ENCODE measurements at places on chromosomes 4 and X.

- peak; percentile 11 for DNase-seq
Measured at GRCh38 chrX:110414679-110415439, 56.2 kb downstream of the RTL9 start.

DNA sequence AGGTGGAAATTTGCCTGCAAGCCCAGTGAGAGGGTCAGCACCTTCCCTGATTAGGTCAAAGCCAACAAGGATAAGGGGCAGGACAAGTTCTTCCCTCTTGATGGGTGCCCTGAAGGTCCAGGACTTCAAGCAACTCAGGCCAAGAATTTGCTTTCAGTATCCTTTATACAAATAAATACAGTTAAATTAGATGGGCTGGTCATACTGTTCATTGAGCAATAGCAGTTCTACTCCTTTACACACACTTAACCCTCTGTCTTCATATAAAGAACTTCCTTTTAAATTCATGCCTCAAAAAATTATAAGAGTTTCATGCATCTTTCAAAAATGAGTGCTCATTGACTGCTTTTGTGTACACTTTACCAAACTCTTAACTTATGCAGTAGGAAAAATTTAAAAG lies 392.0 kb downstream of the SPRY1 start:
- no peak for DNase-seq

- DNase-seq = peak; percentile 74
Measured at GRCh38 chr4:141647966-141648365, 11.6 kb downstream of the IL15 start.

DNA sequence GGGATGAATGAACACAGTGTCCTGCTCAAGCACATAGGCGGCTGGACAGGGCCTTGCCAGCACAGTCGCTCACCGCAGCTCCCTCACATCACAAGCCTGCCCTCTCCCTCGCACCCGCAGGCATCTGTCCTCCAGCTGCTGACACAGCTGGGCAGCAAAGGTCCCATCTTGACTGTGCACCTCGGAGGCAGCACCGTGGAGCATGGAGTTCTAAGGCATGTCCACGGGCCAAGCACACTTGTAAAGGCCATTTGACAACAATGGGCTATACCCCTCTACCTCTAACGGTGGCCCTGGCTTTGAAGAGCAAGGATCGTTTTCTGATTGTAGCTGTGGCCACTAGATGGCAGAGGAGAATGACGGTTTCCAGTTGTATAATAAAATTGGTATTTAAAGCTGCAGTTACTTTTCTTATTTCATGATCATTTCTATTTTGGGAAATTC lies 53.8 kb downstream of the APLN start:
- DNase-seq = peak; percentile 32

DNA sequence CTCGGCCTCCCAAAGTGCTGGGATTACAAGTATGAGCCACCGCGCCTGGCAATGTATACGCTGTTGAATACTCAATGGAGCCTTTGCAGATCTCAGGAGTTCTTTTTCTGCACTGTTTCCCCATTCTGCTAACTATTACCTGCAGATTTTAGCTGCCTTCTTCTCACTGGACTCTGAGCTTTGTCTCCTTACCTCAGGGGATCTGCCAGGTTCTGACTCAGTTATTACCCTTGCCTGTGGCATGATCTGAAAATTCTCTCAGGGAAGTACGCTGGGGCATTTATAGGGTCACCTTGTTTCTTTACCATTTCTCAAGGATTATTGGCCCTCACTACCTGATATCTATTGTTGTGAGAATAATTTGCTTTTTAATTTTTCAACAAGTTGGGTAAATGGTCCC lies 56.6 kb upstream of the MAGED1 start:
- no peak for DNase-seq

GRCh38 chr4:171928336-171928735 lies 115.1 kb downstream of the GALNTL6 start:
- no peak for DNase-seq

- no peak for DNase-seq
Measured at GRCh38 chr4:185874516-185875230, 62.7 kb upstream of the SORBS2 start.

- no peak for DNase-seq
Measured at GRCh38 chr4:47075919-47076318, 44.6 kb downstream of the GABRB1 start.

DNA sequence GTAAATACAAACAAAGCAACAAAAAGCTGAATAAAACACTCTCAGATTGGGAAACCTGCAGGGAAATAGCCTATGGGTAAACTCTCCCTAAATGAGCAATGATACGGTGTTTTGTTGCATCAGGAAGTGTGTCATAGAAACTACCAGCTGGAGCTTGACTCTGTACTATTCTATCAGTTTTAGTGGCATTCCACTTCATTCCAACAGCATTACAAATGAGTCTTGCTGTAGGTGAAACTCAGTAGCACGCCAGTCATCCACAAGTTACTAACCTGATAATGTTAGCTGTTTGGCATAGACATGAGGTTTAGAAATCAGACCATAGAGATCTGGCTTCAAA lies 24.9 kb downstream of the FGFBP1 start:
- DNase-seq = no peak

DNA sequence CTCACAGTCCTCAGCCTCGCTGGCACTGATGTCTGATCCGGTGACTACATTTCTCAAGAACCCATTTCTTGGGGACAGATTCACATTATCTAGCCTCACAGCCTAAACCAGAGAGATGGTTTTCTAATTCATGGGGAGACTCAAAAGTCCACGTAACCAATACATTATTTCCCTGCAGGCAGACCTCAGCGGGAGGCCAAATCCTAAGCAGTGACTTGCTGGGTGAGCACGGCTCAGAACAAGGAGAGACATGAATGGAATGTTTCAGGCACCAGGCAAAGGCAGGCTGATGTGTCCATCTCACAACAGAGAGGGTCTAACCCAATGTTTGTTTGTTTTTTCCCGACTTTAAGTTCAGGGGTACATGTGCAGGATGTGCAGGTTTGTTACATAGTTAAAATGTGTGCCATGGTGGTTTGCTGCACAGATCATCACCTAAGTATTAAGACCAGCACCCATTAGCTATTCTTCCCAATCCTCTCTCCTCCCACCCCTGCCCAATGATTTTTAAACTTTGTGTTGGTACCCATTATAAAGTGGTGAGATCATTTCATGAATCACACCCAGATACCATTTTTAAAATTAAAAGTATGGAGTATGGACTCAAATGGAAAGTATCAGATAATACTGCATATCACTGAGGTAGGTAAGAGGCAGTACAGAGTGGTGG lies 53.3 kb downstream of the SCD5 start:
- no peak for DNase-seq

- no peak for DNase-seq
Measured at GRCh38 chr4:8473198-8473919, 32.8 kb downstream of the TRMT44 start.

DNA sequence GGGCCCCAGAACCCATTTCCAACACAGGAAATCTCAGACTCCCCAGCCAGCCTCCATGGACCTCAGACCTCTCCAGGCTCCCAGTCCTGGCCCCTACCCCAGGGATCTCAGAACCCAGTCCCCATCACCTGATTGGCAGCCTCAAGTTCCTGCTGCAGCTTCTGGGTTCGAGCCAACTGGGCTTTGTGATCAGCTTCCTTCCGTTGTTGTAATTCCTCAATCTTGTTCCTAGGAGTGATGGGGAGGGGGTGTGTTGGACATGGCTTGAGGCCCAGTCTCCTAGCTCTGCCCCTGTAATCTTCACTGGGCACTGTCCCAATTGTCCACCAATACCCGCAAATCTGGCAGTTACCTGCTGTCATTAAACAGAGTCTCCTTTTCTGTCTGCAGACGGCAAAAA lies 12.6 kb downstream of the GRIPAP1 start:
- DNase-seq = no peak

Data from suppressor macrophage treated with lipopolysaccharide for 4 hours (primary cell).